ENCODE measurements at places on chromosomes 16 and 17. TPM values are rescaled to one million over a fixed set of nuclear protein-coding genes. Genes with fewer than 3 reads are reported as not detected.

Gene CISD3
- 47.2 TPM for total RNA-seq

Gene ARHGDIG
- total RNA-seq, result not detected

Gene SDR42E2
- not detected for total RNA-seq

Gene TEKT1
- total RNA-seq, result not detected

Gene IKZF3
- total RNA-seq, result 106 TPM

Gene DPEP3
- 0.11 TPM for total RNA-seq

Gene HIC1
- 18.9 TPM for total RNA-seq

Gene NPEPPS
- total RNA-seq, result 69.5 TPM

Gene MT4
- not detected for total RNA-seq

DNA sequence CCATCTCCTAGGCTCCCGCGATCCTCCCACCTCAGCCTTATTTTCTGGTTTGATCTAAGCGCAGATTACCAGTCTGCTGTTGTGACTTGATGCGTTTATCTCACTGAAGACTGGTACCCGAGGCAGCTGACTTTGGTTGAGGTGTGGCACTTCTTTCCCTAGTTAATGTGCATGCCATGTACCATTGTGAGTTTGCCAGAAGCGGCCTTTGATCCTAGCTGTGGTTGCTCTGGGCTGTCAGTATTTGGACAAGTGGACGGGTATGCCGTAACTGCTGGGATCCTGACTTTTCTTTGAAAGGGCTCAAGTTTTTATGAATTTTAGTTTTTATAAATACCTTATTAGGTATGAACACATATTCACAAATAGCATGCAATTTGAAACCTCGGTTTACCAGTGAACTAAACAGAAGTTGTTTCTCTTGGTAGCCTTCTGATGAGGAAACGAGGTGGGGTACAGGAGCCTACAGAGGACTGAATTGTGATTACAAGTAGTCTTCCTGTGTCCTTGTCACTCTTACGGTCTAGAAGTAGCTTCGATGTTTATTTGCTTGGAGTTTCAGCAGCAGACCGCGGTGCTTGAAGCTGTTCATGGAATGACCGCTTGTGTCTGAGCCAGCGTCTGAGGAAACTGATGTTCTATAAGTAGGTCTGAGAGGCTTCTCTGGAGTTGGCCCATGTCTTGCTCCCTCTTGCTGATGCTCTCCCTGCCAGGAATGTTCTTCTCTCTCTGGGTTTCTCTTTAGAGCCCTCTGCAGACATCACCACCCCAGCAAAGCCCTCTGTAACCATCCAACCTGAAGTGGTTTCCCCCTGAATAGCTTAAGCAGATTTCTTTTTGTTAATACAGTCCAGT lies 40.0 kb downstream of the SEC14L1 start:
- DNase-seq, result no peak

- no peak for DNase-seq
Measured at GRCh38 chr17:48025904-48026501, 11.6 kb downstream of the COPZ2 start.

- DNase-seq, result no peak
Measured at GRCh38 chr17:4938688-4939545, 929 bp downstream of the SLC25A11 start.

DNA sequence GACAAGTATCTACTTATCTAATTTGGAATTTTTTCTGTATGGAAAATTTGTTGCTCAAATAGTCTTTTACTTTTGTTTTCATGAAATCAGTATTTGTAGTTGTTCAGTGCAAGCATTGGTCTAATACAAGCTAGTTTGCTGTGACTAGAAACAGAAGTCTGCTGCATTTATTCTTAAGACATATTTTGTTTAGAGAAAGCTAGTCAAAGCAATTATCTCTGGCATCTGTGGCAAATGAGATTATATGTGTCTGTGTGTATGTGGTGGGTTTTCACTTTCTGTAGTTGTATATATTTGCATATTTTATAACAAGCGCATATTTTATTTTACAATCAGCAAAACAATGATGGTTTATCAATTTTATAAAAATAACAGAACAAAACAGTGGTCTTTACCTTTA lies 96.0 kb upstream of the SIAH1 start:
- DNase-seq, result no peak

GRCh38 chr17:14316126-14316832 lies 15.4 kb downstream of the HS3ST3B1 start:
- no peak for DNase-seq

DNA sequence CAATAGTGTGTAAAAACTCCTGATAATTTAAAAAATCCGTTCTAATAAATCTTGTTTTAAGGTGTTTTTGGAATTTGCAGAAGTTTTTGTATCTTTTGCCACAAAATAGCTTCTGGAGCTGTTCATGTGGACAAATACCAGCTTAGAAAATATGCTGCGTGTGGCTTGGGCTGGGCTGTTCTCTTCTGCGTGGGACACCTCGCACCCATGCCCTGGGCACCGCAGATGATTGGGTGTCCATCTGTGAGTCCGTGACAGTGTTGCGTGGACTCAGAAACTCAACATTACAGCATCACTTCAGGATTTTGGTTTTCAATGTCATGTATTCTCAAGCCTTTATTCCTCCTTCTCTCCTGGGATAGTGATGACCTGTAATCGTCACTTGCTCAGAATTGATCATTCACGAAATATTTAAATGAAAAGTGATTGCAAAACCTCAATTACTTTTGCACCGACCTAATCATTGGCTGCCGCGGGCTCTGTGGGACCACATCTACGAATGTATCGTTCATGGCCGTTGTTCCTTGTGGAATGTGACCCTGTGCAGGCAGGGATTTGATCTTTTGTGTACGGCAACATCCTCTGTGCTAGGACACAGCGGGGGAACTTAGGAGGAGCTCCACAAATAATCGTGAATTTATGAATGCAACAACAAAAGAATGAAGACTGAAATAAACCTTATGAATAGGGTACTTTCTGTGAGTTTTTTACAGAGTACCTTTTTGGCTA lies 210.3 kb upstream of the FOXF1 start:
- no peak for DNase-seq

DNA sequence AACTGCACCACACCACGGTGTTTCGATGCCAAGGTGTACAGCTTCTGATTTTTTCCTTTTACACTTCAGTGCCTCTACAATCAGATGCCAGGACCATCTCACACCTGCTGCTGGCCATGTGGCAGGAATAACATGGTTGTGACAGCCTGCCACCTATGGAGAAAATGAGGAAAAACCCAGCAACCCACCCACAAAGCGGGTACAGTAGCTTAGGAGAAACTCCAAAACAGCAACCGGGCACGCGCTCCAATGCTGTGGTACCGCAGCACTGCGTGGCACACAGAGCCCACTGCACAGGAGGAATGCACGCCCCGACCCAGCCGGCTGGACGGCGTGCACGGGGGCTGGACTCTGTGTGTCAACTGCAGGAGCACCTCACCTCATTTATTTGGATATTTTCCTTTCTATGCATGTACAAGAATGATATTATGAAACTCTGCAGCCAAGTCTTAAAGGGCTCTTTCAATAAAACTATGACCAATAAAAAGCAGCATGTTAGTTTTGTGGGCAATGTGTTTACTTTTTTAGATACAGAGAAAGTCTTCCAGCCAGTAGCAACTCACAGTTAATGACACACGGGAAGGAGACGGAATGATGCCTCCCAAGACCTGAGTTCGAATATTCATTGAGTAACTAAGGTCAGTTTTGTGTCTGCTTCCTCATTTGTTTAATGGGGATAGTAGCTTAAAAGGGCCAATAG lies 45.9 kb downstream of the MAP1LC3B start:
- no peak for DNase-seq

DNA sequence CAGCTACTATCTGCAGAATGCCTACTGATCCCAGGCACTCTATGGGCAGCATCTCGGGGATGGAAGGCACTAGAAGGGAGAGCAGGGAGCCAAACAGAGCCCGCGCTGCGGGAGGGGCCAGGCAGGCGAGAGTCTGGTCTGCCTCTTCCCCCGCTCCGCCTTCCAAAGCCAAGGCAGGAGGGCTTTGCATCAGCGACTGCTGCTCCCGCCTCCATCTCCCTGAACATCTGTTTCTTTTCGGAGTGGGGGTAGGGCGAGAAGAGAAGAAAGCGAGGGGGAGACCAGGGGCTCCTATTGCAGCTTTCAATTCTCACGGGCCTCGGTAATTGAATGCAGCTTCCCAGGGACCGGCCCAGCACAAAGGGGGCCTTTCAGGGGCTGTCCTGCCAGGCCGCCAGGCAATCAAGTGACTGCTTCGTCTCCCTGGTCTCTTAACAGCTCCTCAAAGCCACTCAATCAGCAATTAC lies 31.4 kb upstream of the CDC42EP4 start:
- DNase-seq, result no peak

DNA sequence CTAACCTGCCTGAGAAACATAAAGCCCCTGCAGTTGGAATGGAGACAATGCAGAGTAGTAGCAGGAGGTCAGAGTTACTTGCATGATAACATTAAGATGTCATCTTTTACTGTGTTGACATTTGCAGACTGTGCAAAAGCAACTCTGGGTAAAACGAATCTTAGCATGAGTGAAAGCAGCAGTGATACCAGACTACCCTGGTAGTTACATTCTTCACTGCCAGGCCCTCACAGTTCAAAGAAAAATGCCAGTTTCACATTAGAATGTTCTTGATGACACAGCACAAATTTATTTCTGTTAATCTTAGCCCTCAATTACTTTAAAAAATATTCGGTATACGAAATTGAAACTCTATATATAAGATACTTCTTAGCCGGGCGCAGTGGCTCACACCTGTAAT lies 12.2 kb downstream of the MPHOSPH6 start:
- DNase-seq, result no peak

DNA sequence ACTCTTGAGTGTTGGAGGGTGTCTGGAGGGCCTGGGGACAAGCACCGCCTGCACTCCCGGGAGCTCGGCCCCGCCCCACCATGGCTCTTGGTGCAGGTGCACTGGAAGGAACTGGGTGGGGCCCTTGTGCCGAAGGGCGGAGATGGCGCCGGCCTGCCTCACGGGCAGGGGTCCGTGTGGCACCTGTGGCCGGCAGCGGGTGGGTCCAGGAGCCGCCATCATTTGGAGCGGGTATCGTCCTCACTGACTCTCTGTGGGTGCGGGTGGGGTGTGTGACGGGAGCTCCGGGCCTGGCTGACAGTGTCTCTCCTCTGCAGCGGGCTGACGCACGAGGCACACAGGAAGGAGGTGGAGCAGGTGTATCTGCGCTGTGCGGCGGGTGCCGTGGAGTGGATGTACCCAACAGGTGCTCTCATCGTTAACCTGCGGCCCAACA lies 5.2 kb downstream of the METRNL start:
- DNase-seq, result no peak

GRCh38 chr17:17035490-17035889 lies 6.8 kb upstream of the MPRIP start:
- no peak for DNase-seq
